Fibroblast of lung (primary cell): ENCODE measurements at places on chromosomes 7 and 10. TPM values are rescaled to one million over a fixed set of nuclear protein-coding genes. Genes with fewer than 3 reads are reported as not detected.

CEP55 gene
- polyA plus RNA-seq = 16.1 and 51.6 TPM in 2 replicates

FBXL13 gene
- polyA plus RNA-seq = 0.41 and 0.61 TPM in 2 replicates

FBXO24 gene
- polyA plus RNA-seq = 0.23 and 0.32 TPM in 2 replicates

KCND2 gene
- polyA plus RNA-seq = 1.2 and 6.1 TPM in 2 replicates

VPS37D gene
- polyA plus RNA-seq = 0.63 and 0.87 TPM in 2 replicates

BHLHA15 gene
- polyA plus RNA-seq = not detected in 2 replicates

CCDC172 gene
- polyA plus RNA-seq = not detected in 2 replicates

CYTH3 gene
- 38.6 and 73.3 TPM in 2 replicates for polyA plus RNA-seq

CYP3A4 gene
- not detected in 2 replicates for polyA plus RNA-seq

TMEM236 gene
- polyA plus RNA-seq = 0.02 and 0.03 TPM in 2 replicates

CYP2C9 gene
- not detected in 2 replicates for polyA plus RNA-seq

STMP1 gene
- polyA plus RNA-seq = 41.3 and 50.6 TPM in 2 replicates

ARF5 gene
- 185 and 214 TPM in 2 replicates for polyA plus RNA-seq

AOC1 gene
- polyA plus RNA-seq = not detected in 2 replicates

LRRD1 gene
- polyA plus RNA-seq = 0.02 and 0.06 TPM in 2 replicates

DBNL gene
- 86.4 and 115 TPM in 2 replicates for polyA plus RNA-seq

ABCA13 gene
- 0.08 and 0.11 TPM in 2 replicates for polyA plus RNA-seq

SPACDR gene
- polyA plus RNA-seq = 0.25 and 0.60 TPM in 2 replicates

RBP3 gene
- polyA plus RNA-seq = not detected in 2 replicates

ATE1 gene
- polyA plus RNA-seq = 16.2 and 19.3 TPM in 2 replicates

LIPN gene
- polyA plus RNA-seq = not detected in 2 replicates

BLNK gene
- not detected in 2 replicates for polyA plus RNA-seq

LRRC61 gene
- polyA plus RNA-seq = 0.03 and 0.10 TPM in 2 replicates

RBM28 gene
- 22.9 and 24.3 TPM in 2 replicates for polyA plus RNA-seq

EGR2 gene
- polyA plus RNA-seq = 0.08 and 0.21 TPM in 2 replicates

RGS10 gene
- polyA plus RNA-seq = 89.4 and 103 TPM in 2 replicates

CALML3 gene
- polyA plus RNA-seq = not detected in 2 replicates

SCIN gene
- 0.02 and 0.08 TPM in 2 replicates for polyA plus RNA-seq

PAPOLB gene
- polyA plus RNA-seq = 0.01 and 0.02 TPM in 2 replicates

FFAR4 gene
- not detected in 2 replicates for polyA plus RNA-seq

HSPA14 gene
- polyA plus RNA-seq = 14.3 and 21.8 TPM in 2 replicates

BLVRA gene
- 108 and 124 TPM in 2 replicates for polyA plus RNA-seq

OPN1SW gene
- polyA plus RNA-seq = not detected in 2 replicates

HMX3 gene
- polyA plus RNA-seq = not detected in 2 replicates

DYDC2 gene
- not detected in 2 replicates for polyA plus RNA-seq

MRLN gene
- not detected in 2 replicates for polyA plus RNA-seq

HOXA4 gene
- 2.4 and 3.6 TPM in 2 replicates for polyA plus RNA-seq

SPAM1 gene
- not detected in 2 replicates for polyA plus RNA-seq

FBXL15 gene
- polyA plus RNA-seq = 2.2 and 2.8 TPM in 2 replicates

ERVW-1 gene
- polyA plus RNA-seq = not detected in 2 replicates

ACTA2 gene
- 237 and 2,788 TPM in 2 replicates for polyA plus RNA-seq

CYP2C19 gene
- polyA plus RNA-seq = not detected in 2 replicates

SEC23IP gene
- polyA plus RNA-seq = 47.1 and 51.6 TPM in 2 replicates

SPDYE8 gene
- polyA plus RNA-seq = not detected in 2 replicates

LIMK1 gene
- 22.5 and 40.2 TPM in 2 replicates for polyA plus RNA-seq

COBL gene
- polyA plus RNA-seq = 0.07 and 0.10 TPM in 2 replicates

IFIT1 gene
- polyA plus RNA-seq = 12.8 and 71.4 TPM in 2 replicates

CADPS2 gene
- polyA plus RNA-seq = 9.6 and 11.5 TPM in 2 replicates

PNLIPRP3 gene
- not detected in 2 replicates for polyA plus RNA-seq

CLEC5A gene
- polyA plus RNA-seq = not detected in 2 replicates

LRRC4 gene
- polyA plus RNA-seq = 0.20 and 0.96 TPM in 2 replicates

PLEKHS1 gene
- not detected in 2 replicates for polyA plus RNA-seq

PODXL gene
- 0.27 and 0.86 TPM in 2 replicates for polyA plus RNA-seq
